ENCODE measurements at places on chromosomes 7 and 10. TPM values are rescaled to one million over a fixed set of nuclear protein-coding genes. Genes with fewer than 3 reads are reported as not detected.

GRCh38 chr10:1347962-1348772, 292.0 kb downstream of the WDR37 start:
- no peak for DNase-seq

GRCh38 chr10:14681305-14681704, 93.4 kb downstream of the FAM107B start:
- no peak for DNase-seq

DNA sequence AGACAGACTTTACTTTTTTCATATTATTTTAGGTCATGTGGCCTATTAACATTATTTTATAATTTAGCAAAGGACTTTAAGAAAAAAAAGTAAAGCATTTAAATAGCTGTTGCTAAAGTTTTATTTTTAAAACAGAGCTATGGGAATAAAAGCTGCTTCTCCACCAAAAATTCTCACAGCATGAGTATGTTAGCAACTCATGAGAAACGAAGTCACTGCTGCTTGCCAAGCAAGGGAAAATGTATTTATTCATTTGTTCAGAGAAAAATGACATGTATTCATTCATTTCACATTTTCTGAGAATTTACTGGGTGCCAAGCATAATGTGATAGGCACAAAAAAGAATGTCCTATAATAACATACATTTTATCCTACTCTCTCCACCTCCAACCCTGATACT, 5.1 kb downstream of the LRRC72 start:
- DNase-seq, result no peak

- DNase-seq, result no peak
Measured at GRCh38 chr10:86020134-86020533, 346.5 kb downstream of the GRID1 start.

GRCh38 chr7:157255201-157255606, 81.6 kb upstream of the DNAJB6 start:
- peak; percentile 22 for DNase-seq

GRCh38 chr10:97065686-97066660, 119.8 kb downstream of the SLIT1 start:
- DNase-seq, result no peak

DNA sequence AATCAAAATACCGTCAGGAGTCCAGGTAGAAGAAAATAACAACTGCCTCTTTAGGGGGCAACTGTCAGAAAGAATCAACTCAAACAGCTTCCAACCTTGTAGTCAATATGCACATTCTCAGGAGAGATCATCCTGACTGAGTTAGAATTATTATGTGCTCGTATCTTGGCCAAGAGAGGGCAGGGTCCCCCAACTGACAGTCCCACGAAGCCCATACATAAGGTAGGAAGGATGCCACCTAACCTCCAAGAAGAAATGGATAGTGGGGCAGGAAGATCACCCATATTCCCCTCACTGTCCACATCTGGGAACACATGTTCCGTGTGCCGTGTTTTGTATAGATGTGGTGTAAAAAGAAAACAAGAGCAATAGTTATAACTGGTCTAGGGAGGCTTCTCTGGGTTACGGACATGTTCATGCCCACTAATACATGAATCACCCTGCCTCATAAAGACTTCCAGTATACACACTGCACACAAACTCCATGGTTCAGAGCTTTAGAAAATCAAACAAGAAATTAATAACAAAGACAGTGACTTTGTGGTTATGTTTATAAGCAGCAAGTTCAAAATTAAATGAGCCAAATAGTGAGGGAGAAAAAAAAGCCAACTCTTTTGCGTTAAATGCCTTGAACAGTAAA, 295.6 kb downstream of the FGFR2 start:
- DNase-seq, result no peak

GRCh38 chr10:126564326-126564888, 106.1 kb downstream of the C10orf90 start:
- no peak for DNase-seq

DNA sequence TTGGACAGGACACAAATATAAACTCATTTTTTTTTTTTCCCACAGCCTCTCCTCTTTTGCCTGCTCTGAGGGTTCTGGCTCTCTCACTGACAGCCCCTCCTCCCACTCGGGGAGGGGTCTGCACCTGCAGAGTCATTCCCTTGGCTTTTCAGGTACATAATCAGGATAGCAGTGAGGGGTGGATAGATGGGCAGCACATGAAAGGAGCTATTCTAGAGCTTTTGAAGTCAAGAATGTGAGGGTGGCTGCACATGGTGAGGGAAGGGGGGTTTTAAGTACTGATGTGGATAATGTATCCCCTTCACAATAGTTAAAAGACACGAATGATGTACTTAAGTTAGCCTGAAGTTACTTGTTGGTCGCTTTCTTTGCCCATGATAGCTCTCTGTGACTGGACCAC, 76.2 kb downstream of the CFAP58 start:
- no peak for DNase-seq

Gene GIMAP7
- total RNA-seq, result 108 TPM

Data from dermis microvascular lymphatic vessel endothelial cell (primary cell).